Stimulated activated CD8-positive, alpha-beta memory T cell treated with anti-CD3 and anti-CD28 coated beads, Interleukin-7, amount 100 ng/mL, for 48 hours (primary cell): ENCODE measurements at places on chromosomes 3 and 15.

DNA sequence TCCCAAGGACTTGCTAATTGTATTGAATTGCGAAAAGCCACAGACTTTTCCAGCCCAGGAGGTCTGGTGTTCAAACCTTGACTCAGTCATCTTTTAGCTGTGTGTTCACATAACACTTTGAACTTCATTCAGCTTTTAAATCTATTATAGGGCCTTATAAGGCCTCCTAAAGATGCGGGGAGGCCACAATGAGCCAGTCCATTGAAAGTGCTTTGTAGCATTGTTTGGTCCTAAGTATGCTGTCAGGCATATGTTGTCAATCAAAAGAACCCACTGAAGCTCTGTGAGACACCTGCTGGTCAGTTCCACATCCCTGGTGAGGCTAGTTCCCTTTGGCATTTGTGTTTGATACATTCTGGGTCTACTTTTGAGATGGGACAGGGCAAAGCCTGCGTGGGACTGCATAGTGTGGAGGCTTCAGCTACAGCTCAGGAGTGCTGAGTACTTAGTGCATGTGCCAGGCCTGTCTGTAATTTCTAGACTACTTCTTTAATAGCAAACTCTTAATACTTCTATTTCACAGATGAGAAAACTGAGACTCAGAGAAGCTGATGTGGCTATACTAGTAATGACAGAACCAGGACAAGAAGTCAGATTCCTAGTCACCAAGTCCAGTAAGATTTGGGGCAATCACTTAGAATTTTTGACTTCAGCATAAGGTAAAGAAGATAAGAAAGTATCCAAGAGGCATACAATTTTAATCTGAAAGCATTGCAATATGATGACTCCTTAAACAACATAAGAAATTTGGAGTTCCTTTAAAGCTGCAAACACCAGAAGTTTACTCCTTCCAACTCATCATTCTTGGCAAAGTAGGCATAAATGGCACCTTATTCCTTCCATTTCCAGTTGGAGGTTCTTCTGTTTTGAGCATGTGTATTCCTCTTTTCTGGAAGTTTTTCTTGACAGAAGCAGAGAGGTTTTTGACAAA, 213.0 kb downstream of the PDCD6IP start:
- no peak for DNase-seq

GRCh38 chr3:193686665-193687483, 93.9 kb downstream of the OPA1 start:
- no peak for DNase-seq

- DNase-seq = no peak
These were observed 1.5 kb downstream of the LMLN start for GRCh38 chr3:197961582-197961945.

GRCh38 chr15:33292717-33293307, 18.0 kb upstream of the RYR3 start:
- DNase-seq = peak; percentile 35

DNA sequence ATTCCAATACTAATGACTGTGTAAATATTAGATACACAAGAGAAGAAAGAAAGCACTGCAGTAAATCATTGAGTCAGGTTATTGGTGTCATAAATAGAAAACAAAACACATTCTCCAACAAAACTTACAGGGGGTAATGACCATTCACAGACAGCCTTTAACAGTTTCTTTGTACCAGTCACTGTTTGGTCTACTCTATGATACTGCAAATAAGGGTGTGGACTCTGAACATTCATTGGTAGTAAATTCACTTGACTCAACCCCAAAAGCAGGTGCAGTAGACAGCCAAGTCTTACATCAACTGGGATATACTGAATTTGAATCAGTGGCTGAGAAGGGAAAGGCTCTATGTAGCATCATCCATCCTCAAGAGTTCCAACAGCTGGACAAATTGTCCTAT, 463.5 kb downstream of the FOXP1 start:
- DNase-seq = no peak

- DNase-seq = no peak
These were observed 38.2 kb upstream of the HCLS1 start for GRCh38 chr3:121698901-121699300.

GRCh38 chr3:195086885-195087284, 184.1 kb downstream of the XXYLT1 start:
- no peak for DNase-seq

- no peak for DNase-seq
These were observed 26.5 kb downstream of the NEO1 start for GRCh38 chr15:73078722-73079121.

GRCh38 chr15:66877477-66878271, 175.6 kb downstream of the SMAD6 start:
- DNase-seq = no peak

GRCh38 chr15:82774496-82774895, 31.4 kb downstream of the FSD2 start:
- DNase-seq = no peak

- no peak for DNase-seq
These were observed 328.0 kb downstream of the FOXP1 start for GRCh38 chr3:71255498-71255897.

- DNase-seq = no peak
These were observed 7.6 kb upstream of the MUSTN1 start for GRCh38 chr3:52842424-52842823.

DNA sequence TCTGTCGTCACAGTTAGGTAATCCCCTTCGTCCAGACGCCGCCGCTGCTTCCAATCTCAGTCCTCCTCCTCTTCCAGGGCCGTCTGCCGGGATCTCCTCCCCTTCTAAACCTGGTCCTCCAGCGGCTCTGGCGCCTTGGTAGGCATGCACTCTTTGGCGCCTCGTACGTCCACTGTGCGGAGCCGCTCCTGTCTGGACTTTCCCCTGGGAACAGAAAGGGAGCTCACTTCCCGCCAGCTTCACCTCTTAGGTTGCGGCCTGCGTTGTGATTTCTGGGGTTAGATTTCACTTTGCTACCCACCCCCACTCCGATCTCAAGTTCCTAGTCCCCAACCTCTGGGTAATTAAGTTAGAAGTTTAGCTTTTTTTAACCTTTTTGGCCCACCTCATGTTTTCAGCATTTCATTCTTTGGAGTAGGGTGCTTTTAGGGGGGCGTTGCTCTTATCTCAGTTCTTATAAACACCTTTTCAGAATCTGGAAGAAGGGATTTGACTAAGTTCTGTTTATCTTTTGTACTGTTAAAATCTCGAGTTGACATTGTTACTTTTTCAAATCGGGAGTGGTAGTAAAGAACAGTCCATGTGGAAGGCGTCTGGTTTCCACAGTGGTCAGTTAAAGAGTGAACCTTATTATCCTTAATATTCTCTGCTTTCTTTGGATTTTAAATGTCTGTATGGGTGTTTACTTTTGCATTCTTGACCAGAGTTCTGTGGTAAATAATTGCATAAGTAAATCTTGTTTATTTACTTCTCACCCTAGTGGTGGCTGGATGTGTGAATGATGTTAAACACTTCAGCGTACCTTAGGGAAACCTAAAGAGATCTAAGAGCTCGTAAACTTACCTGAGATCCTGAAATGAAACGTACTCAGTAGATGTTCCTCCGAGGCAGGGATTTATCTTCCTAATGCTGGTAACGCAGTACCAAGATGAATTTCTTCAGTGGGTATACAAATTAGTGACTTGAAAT, 611 bp downstream of the CTDSPL2 start:
- no peak for DNase-seq

DNA sequence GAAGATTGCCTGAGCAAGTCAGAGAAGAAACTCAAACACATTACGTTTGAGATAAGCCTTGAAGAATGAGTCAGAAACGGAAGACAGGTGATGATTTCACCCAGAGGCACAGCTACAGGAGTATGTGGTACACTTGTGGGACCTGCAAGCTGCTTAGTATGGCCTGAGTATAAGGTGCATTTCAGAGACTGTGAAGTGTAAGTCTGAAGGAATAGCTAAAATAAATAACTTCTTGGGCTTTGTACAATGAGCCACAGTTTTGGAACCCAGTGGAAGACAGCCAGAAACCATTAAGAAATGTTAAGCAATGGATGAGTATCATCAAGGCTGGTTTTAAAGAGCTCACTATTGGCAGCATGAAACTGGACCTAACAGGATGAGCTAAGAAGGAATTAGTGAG, 826.2 kb downstream of the ROBO1 start:
- no peak for DNase-seq

GRCh38 chr3:69901802-69902201, 97.7 kb upstream of the SAMMSON start:
- no peak for DNase-seq

DNA sequence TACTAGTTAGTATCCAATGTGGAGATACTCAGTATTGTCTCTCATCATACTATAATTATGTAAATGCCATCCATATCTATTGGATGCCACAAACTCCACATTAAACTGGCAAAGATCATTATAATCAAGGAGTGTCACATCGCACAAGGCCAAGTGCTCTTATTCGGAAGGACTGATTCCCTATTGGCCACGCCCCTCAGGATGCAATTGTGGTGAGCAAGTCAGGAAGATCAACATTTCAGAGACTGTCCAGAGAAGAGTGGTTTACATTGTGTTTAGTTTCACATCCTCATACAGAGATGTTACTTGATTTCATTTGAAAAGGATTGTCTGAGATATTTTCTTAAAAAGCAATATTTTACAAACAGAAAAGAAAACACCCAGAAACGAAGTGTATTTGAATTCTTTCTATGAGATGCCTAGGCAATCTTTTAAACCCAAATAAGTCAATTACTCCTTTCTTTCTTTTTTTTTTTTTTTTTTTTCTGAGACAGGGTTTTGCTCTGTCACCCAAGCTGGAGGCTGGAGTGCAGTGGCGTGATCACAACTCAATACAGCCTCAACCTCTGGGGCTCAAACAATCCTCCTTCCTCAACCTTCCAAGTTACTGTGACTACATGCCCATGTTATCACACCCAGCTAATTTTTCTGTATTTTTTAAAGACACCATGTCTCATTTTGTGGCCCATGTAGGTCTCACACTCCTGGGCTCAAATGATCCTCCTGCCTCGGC, 369.1 kb downstream of the RBMS3 start:
- DNase-seq = no peak

DNA sequence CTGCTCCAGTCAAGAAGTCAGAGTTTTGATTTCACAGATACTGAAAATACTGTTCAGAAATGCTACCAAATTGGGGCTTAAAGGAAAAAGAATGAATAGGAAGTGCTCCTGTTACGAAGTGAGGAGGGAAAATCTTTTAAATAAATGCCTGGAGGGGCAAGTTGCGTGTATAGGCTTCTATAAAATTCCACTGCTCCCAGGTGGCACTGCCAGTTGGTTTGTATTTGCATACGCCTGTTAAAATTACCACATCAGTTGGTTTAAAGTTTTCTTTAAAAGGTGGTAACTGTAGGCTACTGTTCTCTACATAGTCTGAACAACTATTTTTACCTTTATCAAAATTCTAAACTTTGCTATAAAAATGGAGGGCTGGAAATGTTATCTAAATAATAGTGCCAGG, 123.5 kb downstream of the DLG1 start:
- no peak for DNase-seq

GRCh38 chr3:194995922-194996321, 275.0 kb downstream of the XXYLT1 start:
- no peak for DNase-seq

- no peak for DNase-seq
These were observed 2.9 kb upstream of the ZNF710 start for GRCh38 chr15:89998141-89998661.
